ENCODE measurements at places on chromosomes 13 and 19.

- DNase-seq: peak; percentile 15
Observed at GRCh38 chr13:78659732-78660494, 958 bp upstream of the OBI1 start.

DNA sequence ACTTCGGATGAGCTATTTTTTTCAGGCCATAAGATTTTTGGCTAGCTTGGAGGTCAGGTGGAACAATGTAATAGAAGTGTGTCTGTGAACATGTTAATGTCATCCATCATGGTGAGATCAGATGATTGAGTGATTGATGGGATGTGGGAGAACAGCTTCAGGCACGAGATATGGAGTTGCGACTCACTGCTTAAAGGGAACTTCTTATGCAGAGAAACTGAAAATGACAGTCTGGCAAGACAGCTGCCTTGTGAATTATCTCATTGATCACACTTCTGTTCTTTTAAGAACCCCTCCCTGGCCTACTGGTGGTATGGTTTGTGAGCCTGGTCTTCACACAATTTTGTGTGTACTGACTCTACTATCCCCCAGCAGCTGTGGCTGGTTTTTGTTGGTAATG is 96.0 kb downstream of the OLFM4 start:
- no peak for DNase-seq

DNA sequence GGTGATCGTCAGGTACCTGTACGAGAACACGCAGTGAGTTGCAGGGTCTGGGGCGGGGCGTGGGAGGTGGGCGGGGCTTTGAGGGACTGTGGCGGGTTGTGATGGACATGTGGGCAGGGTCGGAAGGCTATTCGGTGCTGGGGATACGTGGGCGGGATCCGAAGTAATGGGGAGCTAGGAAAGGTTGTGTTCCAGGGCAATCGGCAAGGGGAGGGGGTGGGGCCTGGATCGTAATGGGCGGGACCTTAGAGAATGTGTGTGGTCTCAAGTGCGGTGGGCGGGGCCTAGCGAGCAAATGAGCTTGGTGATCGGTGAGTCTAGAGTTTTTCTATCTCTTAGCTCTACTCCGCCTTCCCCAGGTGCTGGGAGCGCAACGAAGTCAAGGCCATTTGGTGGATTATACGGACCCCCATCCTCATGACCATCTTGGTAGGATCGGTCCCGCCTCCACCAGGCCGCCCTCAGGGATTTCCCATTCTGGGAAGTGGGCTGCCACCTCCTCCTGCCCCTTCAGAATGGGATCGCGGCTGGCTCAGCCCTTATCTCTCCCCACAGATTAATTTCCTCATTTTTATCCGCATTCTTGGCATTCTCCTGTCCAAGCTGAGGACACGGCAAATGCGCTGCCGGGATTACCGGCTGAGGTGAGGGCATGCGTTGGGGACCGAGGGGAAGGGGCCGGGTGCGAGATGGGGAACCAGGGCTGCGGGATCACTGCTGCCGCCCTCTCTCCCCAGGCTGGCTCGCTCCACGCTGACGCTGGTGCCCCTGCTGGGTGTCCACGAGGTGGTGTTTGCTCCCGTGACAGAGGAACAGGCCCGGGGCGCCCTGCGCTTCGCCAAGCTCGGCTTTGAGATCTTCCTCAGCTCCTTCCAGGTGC is 9.6 kb downstream of the GIPR start:
- DNase-seq: peak; percentile 75

- no peak for DNase-seq
Observed at GRCh38 chr19:6056282-6056741, 54.0 kb downstream of the RFX2 start.

- peak; percentile 39 for DNase-seq
Observed at GRCh38 chr19:48715681-48716171, 3.8 kb downstream of the MAMSTR start.

- DNase-seq: no peak
Observed at GRCh38 chr19:5800361-5801270, 4.3 kb upstream of the NRTN start.

DNA sequence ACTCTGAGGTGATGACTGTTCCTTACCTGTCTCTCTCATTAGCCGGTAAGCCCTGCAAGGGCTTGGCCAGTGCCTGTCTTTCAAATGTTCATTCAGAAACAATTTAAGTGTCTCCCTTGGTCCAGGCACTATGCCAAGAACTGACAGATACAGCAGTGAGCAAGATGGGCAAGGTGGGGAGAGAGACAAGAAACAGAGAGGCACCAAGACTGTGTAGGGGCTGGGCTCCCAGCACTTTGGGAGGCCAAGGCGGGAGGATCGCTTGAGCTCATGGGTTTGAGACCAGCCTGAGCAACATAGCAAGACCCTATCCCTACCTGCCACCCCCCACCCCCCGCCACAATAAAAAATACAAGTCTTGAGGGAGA is 1.3 kb upstream of the CCNE1 start:
- DNase-seq: peak; percentile 46

DNA sequence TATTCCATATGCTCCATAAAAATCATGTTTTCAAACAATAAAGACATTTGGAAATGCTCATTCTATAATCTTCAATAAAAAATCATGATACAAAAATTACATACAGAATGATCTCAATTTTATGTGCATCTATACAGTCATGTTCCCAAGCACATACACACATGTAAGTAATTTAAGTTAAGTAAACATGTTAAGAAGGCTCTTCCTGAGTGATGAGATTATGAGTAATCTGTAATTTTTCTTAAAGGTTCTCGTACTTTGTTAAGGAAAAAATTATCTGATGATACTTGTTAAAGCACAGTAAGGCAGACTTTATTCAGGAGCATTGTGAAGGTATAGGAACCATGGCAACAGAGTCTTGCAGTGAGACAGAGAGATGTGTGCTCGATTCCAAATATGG is 30.0 kb upstream of the DLEU7 start:
- DNase-seq: peak; percentile 53

- no peak for DNase-seq
Observed at GRCh38 chr19:29660835-29661234, 4.4 kb upstream of the PLEKHF1 start.

DNA sequence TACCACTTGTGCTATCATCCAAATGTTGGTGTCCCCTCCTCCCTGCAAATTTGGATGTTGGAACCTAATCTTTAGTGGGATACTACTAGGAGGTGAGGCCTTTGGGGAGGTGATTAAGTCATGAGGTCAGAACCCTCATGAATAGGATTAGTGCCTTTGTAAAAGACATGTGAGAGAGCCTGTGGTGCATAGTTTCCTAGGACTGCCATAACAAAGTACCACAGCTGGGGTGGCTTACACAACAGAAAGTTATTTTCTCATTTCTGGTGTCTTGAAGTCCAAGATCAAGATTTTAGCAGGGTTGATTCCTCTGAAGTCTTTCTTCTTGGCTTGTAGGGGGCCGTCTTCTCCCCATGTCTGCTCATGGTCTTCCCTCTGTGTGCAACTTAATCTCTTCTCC is 562.6 kb upstream of the ARGLU1 start:
- no peak for DNase-seq

- no peak for DNase-seq
Observed at GRCh38 chr13:113002206-113002912, 33.3 kb downstream of the MCF2L start.

DNA sequence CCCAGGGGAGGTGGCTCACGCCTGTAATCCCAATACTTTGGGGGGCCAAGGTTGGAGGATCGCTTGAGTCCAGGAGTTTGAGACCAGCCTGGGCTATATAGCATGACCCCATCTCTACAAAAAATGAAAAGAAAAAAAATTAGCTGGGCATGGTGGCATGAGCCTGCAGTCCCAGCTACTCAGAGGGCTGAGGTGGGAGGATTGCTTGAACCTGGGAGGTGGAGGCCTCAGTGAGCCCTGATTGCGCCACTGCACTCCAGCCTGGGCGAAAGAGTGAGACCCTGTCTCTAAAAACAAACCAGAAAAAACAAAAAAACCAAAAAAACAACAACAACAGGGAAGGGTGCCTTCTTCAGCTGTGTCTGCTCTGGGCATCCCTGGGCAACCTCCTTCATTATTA is 499 bp upstream of the MYO1F start:
- DNase-seq: no peak
